ENCODE measurements at places on chromosomes 11 and 22.

DNA sequence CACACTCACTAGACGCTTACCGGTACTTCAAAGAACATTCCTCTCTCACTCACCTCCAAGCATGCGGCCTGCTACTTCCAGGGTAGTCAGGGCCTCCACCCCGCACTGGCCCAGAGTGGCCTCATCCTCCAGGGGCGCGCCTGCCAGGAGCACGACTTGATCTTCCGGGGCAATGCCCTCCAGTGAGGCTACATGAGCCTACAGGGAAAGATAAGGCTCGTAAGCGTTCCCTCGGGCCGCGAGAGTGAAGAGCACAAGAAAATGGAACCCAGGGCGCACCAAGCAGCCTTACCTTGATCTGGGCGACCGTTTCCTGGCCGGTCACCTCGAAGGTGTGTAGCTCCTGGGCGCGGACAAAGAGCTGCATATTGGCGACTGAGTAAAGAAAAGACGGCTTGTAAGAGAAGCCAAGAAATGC lies 478 bp downstream of the FAU start:
- no peak for DNase-seq

- DNase-seq = no peak
Observed at GRCh38 chr11:104525416-104525815, 361.5 kb upstream of the PDGFD start.

- DNase-seq = no peak
Observed at GRCh38 chr22:49269928-49270327, 557.7 kb downstream of the BRD1 start.

DNA sequence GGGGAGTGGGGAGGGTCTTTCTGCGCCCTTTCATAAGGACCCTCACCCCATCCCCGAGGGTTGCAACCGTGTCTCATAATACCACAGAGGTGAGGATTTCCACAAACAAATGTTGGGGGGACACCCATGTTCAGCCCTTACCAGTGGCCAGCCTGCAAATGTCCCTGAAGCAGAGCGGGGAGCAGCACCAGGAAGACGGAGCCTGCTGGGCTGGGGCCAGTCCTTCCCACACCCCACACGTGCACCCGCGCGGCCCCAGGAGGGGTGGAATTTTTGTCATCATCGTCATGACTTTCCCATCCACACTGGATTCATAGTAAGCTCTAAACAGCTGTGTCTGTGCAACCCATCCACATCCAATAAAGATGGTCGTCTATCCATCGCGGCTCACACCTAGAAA lies 409.8 kb downstream of the BRD1 start:
- no peak for DNase-seq

GRCh38 chr22:17639247-17639741 lies 737 bp downstream of the BCL2L13 start:
- no peak for DNase-seq

GRCh38 chr11:111977146-111978027 lies 40.2 kb downstream of the DIXDC1 start:
- no peak for DNase-seq

DNA sequence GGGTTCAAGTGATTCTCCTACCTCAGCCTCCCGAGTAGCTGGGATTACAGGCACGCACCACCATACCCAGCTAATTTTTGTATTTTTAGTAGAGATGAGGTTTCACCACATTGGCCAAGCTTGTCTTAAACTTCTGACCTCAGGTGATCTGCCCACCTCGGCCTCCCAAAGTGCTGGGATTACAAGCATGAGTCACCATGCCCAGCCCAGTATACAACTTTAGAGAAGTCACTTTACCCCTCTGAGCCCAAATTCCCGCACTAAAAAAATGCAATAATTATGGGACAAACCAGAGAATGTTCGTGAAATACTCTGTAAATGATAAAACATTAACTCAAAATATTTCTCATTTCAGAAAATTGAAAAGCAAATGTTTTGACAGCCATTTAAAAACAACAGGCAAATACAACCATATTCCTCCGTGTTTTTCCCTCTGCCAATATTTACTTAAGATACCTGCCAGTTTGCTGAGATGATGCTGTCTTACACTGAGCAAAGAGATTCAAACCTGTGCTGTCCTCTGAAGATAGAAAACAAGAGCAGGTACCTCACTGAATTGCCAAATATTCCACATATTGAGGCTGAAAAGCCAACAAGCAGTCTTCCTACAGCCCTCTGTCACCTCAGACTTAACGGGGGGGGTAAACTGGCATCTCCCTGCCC lies 9.6 kb downstream of the PLEKHA7 start:
- no peak for DNase-seq

- DNase-seq = no peak
Observed at GRCh38 chr11:120186774-120187591, 23.8 kb upstream of the OAF start.

DNA sequence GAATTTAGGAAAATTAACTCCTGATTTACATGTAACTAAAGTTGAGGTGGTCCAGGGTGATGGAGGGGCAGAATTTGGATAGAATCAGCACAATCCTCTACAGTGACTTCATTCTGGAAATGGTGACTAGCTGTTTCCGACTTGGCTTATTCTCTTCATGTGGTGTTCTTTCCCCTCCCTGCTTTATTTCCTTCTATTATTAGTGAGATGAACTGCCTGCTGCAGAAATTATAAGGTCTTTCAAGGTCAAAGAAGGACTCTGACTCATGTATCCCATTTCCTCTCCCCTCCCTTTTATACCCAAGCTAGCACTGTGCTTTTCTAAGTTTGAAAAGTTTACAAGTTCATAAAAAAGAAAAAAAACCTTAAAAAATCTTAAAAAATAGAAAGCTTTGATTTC lies 12.2 kb upstream of the MRPL17 start:
- DNase-seq = peak; percentile 85

- DNase-seq = no peak
Observed at GRCh38 chr22:20532256-20532993, 25.0 kb downstream of the MED15 start.

DNA sequence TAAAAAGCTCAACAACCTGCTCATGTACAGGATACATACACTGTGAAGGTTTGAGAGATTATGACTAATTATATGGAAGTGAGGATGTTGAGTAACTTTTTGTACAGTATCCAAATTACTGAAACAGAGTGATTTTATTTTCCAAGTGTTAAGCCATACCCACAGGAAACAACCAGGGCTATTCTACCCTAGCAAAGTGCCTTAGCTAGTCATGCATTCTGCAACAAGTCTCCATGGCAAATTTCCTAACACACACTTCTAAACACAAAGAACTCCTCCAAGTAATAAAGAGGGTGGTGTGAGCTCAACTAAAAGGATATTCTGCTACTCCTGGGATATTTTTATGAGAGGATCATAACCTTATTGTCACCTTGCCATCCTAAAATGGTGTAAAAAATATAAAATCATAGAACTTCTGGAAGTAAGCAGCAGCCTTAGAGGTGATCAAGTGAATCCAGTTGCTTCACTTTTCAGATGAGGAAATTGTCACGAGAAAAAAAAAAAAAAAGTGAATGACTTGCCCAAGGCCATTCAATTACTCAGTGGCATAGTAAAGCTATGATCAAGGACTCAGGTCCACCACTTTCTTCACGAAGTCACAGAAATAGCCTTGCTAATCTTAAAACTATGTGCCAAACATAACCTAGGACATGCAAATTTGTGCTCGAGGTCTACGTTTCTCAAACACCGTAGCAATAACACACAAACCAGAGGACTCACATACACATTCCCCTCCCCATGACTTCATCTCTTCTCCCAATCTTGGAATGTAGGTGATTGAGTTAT lies 4.2 kb downstream of the LGR4 start:
- DNase-seq = peak; percentile 85

DNA sequence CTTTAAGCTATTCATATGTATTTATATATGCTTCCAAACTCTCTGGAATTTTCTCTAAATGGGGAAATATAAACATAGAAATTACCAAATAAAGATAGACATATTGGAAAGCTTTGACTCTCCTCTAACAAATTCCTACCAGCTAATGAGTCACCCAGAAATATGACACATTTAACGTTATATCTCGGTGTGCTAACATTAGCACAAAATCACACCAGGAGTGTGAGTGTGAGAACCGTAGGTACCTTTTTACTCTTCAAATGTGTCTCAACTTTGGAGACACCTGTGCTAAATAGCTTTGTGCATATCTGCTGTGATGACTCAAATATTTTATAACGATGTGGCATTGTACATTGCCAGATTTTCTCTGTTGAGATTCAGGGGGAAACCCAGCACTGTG lies 714.4 kb downstream of the METTL15 start:
- no peak for DNase-seq

GRCh38 chr22:42357634-42358296 lies 74.4 kb downstream of the NFAM1 start:
- no peak for DNase-seq

DNA sequence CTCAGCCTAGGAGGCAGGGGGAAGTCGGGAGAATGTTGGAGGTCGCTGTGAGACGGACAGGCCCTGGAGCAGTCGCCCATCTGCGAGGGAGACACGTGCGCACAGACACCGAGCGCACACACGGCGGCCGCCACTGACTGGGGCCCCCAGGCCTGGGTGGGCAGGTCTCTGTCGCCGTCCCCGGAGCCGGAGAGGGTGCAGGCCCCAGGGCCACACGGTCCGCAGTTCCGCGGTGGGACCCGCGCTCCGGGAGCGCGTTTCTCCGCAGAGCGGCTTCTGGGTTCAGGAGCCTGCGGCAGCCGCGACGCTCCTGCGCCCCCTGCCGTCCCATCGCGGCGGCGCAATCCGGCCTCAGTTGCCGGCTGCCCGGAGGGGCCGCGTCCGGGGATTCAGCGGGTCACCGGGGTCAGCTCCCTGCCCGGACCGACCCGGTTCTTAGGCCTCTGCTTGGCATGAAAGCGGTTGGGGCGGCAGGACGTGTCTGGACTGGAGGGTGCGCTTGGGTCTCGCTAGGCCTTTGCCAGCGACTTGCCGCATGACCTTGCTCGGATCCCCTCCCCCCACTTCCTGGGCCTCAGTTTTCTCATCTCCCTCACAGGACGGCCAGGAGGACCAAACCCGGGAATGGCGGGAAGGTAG lies 31.2 kb downstream of the PDE2A start:
- no peak for DNase-seq

- DNase-seq = no peak
Observed at GRCh38 chr22:44669561-44669976, 32.4 kb upstream of the PRR5 start.

DNA sequence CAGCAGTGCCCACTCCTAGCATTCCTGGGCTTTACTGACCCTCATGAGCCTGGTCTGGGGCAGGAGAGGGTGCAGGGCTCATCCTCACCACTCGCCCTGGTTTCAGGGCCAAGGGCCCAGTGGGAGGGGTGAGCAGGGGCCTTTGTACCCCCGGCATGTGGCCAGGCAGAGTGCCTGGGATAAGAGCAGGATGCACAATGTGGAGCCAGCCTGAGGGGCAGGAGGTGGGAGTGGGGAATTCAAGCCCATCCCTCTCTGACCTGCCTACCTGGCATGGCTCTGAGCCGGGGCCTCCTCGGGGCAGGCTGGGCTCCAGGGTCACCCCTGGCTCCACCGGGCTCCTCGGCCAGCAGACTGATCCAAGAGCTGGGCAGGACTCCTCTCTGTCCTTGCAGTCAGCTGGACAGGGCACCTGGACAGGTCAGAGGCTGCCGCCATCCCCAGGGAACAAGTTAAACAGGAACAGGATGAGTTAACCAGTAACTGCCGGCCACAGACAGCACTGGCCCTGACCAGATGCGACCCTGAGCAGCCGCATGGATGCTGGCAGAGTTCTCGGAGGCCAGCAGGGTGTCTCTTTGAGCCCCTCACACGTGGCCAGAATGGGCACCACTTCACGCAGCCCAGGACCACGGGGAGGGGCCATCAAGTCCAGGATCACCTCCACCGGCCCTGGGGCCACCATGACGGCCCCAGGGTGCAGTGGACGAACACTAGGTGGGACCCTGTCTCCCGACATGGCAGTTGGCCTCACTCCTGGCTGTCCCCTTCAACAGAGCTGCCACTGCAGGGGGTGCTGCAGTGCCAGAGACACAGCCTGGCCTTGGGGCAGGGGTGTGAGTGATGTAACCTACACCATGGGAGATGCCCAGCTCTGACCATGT lies 5.0 kb downstream of the SIGIRR start:
- no peak for DNase-seq

DNA sequence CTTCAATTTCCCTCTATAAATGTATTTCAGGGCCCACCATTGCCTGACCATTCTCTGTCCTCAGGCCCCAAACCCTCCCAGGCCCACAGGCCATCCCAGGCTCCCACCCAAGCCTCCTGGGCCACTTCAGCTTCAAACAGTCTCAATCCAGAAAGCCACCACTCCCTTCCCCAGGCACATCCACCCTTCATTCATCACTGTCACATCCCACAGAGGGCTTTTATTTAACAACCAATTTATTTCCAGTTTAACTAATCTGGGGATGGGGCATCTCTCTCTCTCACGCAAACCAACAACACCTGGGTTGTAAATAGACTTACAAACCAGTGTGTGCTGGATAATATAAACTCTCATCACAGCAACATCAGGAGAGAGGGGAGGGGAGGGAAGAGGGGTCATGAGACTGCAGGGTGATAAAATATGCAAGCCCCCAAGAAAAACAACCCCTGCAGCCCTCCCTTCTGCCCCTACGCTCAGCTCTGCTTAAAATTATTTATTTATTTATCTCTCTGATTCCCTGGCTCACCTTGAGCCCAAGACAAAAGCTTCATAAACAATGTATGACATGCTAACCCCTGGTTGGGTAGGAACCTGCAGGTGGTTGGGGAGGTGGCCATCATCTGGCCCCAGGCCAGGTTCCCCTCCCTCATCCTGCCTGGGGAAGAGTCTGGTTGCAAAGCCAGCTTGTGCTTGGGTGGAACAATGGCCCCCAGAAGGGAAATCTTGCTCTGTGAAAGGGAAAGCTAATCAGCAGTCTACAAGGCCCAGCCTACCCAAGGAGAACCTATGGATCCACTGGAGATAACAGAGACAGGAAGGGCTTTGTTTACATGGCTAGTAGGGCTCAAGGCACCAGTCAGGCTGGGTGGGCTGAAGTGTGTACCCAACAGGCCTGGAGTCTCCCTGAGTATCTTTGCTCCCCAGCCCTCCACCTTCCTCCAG lies 359.2 kb downstream of the BUD13 start:
- DNase-seq = no peak

GRCh38 chr11:122062763-122063162 lies 53.3 kb downstream of the BLID start:
- no peak for DNase-seq

DNA sequence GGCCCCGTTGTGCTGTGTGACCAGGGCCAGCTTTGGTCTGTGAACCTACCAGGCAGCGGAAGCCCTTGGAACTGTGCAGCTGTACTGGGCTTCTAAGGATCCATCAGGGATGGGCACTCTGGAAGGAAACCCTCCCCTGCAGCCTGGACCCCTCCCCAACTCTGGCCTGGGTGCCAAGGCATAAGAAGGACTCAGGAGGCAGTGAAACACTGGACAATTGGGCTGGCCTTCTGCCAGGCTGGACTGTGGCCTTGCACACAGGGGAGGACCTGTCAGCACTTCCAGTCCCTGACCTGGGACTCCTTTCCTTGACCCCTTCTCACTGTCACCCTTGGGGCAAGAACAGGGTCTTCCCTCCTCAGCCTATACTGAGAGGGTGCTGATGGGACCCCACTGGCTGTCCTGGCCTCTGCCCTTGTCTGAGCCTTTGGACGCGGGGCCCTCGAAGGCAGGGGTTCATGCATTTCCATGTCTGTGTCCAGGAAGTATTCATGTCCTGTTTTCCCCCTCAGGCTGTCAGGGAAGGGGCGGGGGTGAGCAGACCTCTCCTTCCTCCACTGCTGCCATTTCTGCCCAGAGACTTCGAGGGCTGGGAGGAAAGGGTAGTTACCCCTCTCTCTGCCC lies 39.6 kb downstream of the PDE2A start:
- DNase-seq = no peak

Data from glomerular endothelial cell (primary cell).